ENCODE measurements at places on chromosomes 3 and 15.

DNA sequence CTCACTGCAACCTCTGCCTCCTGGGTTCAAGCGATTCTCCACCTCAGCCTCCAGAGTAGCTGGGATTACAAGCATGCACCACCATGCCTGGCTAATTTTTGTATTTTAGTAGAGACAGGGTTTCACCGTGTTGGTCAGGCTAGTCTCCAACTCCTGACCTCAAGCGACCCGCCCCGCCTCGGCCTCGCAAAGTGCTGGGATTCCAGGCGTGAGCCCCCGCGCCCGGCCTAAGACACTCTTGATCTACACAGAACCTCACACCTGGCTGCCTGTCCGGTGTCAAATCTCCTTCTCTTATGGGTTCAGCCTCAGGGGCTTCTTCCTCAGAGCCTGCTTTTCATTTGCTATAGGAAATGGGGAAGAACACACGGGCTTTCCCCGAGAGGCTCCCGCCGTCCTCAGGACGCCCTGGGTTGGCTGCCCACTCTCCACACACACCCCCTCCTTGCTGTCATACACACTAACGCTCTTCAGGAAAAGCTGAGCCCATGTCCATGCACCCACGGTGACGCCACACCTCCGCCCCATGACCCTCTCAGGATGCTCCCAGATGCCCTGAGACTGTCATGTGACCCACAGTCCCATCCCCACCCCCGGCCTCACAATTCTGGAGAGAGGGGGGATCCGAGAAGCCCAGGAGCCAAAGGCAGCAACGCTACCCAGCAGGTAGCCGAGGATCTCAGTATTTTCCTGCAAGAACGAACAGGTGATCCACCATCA is 10.4 kb downstream of the TMEM44 start:
- DNase-seq: no peak

DNA sequence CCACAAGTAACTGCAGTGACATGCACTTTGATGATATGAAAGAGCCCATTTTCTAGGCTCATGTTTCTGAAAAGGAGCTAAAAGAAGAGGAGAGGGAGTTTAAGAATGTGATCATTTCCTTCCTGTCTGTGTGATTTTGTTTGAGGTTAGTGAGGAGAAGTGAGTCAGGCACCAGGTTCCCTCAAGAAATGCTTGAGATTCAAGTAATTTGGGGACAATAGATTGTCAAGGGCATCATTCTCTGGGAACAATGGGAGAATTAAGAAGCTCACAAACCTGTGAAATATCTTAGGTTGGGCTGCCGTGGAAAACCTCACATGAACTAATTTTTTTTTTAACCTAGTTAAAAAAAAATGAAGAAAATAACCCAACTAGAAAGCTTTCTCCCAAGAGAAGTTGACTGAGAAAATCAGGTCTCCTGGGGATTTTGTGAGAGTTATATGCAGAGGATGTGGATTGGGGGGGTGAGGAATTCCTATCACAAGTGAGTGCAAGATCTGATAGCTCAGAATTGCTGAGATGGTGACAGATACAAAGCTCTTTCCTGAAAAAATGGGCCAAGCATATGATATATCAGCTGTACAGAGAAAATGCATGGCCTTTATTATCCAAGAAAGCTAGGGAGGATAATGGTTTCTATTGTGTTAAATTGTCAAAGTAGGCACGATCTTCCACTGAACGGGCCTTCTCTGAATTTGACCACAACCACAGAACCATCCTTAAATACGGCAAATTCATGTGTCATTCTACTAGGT is 203.3 kb downstream of the FEZF2 start:
- DNase-seq: peak; percentile 77

GRCh38 chr3:64046592-64046991 is 23.3 kb upstream of the PSMD6 start:
- no peak for DNase-seq

DNA sequence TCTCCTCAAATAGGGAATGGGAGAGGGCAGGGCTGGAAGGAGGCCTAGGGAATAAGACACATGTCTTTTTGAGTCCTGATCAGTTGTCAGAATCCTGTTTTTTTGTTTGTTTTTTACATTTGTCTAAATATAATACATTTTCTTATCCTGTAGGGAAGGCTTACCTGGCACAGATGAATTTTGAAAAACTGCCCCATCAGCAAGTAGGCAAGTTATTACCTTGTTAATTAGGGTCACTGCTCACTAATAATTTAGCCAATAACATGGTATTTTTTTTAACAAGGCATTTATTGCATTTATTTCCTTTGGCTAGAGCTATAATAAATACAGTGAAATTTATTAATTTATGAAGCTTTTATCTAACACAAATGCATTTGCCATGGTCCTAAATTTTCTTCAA is 423.2 kb upstream of the ONECUT1 start:
- no peak for DNase-seq

DNA sequence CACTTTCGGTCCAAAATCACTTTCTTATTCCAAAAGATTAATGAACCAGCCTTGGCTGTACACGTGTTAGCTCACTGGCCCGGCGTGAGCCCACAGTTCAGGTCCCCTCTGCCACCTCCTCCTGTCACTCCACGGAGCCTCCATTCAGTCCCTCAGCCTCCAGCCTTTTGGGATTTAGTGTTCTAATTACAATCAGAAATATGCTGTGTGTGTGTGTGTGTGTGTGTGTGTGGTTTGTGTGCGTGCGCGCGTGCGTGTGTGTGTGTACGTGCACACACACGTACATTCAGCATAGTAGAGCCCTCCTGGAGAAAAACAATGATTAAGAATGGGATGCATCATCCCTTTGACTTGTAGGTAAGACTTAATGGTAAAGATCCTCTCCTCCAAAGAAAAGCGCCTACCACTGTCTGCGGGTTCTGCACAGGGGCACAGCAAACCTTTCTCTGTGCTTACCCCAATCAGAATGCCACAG is 801 bp downstream of the CA12 start:
- peak; percentile 63 for DNase-seq

DNA sequence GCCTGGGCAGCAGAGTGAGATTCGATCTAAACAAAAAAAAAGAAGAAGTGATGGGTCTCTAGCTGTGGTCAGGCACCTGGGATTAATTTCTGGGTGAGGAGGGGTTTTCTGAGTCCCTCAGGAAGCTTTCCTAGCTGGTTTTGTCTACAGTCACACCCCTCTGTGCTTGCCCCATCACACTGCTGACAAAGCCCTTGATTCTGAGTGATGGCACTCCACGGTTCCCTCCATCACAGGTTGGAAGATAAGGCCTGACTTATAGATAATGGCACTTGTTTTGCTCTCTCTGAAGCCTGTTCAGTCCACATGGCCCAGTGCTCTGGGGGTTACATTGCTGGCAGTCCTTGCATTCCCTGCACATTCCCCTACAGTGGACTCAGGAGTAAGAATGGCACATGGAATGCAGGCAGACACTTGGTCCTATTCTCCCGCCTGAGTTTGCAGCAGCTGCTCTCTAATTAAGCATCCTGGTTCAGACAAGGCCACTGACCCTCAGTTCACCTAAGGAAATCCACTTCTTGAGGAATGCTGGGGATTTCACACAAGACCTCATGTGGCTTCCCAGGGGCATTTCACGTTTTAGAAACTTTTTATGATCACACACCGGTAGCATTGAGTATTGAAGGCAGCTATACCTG is 81.0 kb upstream of the NMNAT3 start:
- DNase-seq: peak; percentile 40

DNA sequence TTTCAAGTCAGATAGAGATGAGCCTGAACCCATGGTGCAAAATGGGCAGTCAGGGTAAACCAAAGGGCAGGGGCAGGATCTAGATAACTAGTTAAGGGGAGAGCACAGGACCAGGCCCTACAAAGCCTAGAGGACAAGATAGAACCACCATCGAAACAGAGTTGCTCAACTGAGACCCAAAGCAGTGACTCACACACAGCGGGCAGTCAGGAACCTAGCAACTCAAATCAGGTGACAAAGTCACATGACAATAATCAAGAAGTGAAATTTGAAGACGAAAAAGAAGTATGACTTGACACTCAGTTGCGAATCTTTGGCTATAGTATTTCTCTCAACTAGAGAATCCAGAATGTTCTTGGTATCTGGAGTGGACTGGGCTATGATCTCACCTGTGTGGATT is 136.0 kb upstream of the PTPRG start:
- no peak for DNase-seq

DNA sequence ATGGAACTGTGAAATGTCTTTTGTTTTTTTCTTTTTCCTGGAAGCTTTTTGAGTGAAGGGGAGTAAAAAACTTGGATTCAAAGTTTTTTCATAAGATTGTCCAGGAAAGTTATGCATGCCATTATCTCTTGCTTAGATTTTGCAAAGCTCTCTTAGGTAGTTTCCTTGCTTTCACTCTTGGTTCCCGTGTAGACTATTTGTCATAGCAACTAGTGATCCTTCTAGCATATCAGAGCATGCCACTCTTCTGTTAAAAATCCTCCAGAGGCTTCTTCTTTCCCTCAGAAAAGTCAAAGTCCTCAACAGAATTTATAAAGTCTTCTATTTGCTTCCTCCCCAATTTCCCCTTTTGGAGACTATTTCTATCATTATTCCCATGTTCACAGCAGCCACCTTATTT is 21.1 kb downstream of the GTF2E1 start:
- DNase-seq: peak; percentile 15

DNA sequence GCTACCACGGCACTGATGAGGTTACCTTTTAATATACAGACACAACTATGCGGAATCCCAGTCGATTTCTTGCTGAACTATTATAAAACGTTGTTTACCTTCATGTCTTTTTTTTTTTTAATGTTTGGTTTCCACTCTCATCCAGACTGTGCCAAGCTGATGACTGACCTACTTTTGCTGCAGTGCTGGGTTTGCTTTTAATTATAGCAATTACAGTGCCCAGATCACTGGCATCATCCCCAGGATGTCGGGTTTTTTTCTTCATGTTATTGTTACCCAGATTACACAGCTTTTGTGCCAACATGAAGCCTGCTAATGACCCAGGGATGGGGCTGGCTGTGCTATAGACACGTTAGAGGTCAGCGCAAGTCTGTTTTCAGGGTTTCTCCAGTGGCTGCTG is 294.0 kb upstream of the ATP10A start:
- no peak for DNase-seq

DNA sequence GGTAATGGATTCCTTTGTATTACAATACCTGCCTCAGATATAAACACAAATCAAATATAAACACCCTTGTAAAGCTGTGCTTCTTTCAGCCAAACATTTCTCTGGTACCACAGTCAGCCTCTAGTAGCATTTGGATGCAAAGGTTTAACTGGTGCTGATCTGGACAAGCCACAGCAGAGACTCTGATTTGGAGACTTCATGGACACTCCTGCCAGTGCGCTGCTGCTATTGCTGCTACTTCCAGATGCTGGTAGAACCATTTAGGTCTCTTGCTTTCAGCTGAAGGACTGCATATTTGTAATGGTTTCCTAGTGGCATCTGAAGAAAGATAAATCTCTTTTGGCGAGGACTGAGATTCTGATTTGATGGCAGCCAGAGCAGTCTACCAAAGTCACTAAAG is 36.9 kb downstream of the NCK1 start:
- no peak for DNase-seq

GRCh38 chr3:187263270-187263669 is 28.3 kb downstream of the MASP1 start:
- peak; percentile 35 for DNase-seq

GRCh38 chr15:73480050-73480449 is 37.1 kb downstream of the REC114 start:
- no peak for DNase-seq

- DNase-seq: no peak
Observed at GRCh38 chr15:99097441-99098410, 7.2 kb upstream of the SYNM start.

GRCh38 chr3:189625572-189625971 is 5.6 kb upstream of the TP63 start:
- no peak for DNase-seq

DNA sequence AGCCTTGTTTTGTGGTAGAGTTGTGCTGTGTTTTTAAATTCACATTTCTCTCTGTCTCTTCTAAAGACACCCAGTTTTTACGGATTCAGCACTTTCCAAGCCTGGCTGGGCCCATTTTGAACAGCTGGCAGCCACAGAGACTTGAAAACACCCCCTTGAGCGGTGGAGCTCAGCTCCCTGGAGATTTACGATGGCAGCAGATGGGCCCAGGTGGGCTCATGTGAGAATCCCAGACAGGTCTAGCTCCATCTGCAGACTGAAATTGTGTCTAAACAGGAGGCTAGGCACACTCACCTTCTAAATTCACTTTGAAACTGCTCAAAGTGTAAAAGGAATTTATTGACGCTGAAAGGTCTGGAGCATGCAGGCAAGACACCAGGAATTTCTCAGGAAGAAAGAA is 232.0 kb upstream of the HES1 start:
- DNase-seq: no peak

- no peak for DNase-seq
Observed at GRCh38 chr3:14398797-14399106, 3.7 kb upstream of the SLC6A6 start.

Measured in fibroblast of skin of right biceps (primary cell).